Stimulated activated CD4-positive, alpha-beta T cell treated with anti-CD3 and anti-CD28 coated beads, Interleukin-4, amount 100 ng/mL, for 4 hours (primary cell): ENCODE measurements at places on chromosomes 1 and 21.

- no peak for DNase-seq
Observed at GRCh38 chr1:156194300-156194652, 372 bp downstream of the SLC25A44 start.

- no peak for DNase-seq
Observed at GRCh38 chr1:208975456-208975855, 608.1 kb upstream of the CAMK1G start.

DNA sequence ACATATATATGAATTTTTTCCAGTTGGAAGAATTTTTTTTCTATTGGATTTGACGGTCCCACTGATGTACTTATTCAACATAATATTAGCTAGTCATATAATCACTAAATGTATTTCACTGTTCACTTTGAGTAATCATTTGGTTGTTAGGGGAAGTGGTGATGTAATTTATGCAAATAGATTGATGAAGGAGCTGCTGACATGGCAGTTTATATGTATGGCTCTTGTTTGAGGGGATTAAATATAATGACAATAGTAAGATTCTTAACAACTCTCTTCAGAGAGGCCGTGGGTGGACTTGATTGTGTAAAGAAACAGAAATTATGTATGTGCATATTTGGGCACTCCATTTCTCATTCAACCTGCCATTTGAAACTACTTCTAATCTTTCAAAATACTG, 653.6 kb upstream of the ADGRL4 start:
- DNase-seq = no peak

DNA sequence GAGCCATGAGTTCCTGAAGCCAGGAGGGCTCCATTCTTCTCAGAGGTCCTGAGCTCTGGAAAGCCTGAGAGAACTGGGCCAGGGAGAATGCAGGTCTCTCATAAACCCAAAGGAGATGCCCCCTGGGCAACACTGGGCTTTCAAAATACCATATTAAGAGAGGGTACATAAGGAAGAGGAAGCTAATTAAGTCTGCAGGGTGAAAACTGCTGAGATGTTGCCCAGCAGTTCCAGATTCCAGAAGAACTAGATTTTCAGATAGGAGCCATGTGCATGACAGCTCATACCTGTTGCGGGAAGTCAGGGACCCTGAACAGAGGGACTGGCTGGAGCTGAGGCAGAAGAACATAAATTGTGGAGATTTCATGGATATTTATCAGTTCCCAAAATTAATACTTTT, 40.9 kb downstream of the CYP4A11 start:
- no peak for DNase-seq

- DNase-seq = no peak
Observed at GRCh38 chr1:229146647-229147046, 124.3 kb upstream of the RAB4A start.

- DNase-seq = no peak
Observed at GRCh38 chr1:181061487-181061886, 27.0 kb upstream of the IER5 start.

DNA sequence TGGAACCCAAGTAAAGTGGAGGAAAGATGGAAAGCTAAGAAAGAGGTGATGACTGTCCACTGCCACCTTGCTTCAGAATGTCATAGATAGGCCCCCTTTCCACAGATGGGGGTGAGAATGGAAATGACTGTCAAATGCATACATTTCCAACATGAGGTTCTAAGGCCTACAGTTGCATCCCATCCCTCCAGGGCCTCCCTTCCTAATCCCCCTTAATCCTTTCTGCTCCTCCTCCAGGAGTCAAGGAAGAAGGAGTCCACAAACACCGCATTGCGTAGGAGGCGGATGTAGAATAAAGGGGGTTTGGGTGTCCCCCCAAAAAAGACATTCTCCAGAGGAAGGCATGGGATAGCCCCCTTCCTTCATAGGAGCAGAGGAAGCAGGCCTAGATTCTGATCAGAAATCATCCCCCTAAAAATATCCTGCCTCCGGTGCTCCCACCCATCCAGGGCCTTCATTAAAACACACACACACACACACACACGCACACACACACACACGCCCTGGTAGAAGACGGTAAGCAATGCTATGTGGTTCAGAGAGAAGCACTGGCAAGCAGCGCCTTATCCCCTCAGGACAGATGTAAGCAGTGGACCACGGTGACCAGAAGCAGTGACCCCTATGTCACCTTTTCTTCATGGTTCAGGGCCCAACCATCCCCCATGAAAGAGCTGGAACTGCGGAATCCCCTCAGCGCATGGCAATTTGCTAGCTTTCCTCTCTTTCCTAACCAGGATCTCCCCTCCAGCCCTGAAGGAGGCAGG, 2.0 kb downstream of the SV2A start:
- DNase-seq = no peak
